WTC11 (cell line): ENCODE measurements at places on chromosomes 2 and 18.

DNA sequence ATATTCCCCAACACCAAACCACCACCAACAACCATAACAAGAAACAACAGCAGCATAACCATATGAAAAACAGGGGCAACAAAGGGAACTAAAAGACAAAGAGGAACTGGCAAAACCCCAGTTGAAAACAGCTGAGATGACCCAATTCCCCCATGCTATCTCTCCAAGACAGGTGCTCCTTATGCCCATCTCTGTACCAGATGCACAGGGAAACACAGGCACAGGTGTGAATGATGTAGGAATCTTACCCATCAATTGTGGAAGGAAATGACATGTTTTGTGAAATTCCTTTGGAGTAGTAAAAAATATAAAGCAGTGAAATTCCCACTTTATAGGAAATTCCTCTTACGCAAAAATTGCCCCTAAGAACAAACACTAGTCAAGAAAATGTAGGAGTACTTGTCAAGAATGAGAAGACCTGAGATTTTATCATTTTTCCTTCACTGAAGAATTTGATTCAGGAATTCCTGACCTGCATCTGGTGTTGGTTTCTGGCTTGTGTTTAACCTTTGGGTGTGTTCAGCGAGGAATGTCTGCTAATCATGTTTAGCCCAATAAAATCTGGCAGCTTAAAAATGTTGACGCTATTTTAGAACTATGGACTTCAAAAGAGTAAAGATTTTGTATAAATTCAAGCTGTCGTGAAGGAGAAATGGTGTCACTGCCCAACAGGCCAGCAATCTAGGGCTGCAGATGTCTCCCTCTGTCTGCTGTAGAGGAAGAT lies 67.7 kb upstream of the ARHGAP28 start:
- DNase-seq = no peak

DNA sequence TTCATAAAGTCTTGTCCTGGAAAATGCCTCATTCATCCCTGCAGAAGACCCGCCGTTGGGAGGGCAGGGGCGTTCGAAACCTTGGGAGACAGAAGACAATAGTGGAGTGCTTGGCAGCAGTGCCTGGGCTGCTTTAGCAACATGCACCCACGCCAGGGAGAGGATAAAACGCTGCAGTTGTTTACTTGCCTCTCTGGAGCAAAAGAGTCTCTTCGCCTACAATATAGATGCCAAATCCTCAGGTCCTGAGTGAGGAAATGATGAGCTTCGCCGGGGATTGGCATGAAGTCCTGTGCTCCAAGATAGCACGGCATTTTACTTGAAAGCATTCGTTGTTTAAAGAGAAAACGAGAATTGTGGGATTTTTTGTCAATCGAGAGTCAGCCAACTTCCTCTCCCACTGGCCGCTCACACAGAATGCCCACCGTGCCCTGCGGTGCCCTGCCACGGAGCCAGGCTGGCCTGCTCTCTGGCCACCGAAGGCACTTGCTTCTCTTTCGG lies 152.5 kb upstream of the POU3F3 start:
- no peak for DNase-seq

DNA sequence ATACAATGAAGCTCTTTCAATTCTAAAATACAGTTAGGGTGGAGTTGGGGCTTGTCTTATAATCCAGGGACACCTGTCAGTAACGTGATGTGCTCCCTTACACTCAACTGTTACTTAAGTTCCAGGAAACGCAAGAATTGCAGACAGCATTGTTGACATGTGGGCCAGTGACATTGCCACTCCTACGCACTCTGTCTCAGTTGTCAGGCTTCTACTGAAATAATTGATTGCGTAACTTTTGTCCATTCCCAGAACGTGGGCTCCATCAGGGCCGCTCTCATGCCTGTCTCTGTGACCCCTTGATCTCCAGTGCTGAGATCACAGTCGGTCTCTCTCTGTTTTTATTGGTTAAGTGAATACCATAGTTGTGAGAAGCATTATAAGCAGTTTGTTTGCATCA lies 487.8 kb downstream of the GALR1 start:
- DNase-seq = no peak

DNA sequence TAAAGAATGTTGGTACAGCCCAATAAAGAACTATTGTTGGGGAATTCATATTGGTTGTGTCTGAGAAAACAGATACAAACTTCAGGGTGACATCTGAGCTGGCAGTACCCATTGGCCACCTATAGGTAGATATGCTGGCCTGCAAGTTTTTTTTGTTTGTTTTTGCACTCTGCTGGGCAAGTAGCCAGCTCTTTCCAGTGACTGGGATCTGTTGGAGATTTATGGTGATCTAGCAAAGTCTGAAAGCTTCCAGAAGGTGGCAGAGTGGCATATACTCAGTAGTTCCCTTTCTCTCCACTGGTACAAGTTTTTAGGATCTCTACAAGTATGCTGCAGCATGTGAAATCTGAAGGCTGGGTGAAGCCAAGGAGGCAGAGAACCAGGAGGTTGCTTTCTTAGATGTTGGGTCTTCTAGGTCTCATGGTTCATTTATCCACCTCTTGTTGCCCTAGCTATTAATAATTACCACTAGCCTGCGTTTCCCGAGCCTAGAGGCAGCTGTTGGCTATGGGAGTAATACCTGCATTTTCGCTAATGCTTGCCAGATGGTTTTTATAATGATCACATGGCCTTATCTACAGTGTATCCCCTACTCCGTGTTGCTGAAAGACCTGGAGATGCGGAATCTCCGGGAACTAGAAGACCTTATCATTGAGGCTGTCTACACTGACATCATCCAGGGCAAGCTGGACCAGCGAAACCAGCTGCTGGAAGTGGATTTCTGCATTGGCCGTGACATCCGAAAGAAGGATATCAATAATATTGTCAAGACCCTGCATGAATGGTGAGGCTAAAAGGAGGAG lies 9.5 kb downstream of the COPS7B start:
- DNase-seq = no peak

DNA sequence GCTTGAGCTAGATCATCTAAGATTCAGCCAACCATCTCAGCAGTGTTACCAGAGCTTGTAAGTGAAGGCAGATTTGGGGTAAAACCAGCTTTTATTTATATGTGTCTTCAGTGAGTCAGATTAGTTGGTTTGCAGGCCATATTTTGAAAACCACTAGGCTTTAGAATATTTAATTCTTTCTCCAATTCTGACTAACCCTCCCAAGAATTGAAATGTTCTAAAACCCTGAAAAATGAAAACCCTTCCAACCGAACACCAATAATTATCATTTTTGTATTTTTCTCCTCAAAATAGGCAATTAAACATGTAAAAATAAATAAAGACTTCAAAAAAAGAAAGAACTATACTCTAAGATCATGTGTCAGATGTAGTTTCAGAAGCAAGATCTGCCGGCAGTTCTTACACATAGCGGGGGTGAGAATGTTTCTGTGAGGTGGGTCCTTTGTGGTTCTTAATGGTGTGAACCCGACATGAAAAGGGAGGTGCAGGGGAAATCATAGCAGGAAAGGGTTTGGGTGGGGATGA lies 14.2 kb downstream of the PLEK start:
- no peak for DNase-seq

DNA sequence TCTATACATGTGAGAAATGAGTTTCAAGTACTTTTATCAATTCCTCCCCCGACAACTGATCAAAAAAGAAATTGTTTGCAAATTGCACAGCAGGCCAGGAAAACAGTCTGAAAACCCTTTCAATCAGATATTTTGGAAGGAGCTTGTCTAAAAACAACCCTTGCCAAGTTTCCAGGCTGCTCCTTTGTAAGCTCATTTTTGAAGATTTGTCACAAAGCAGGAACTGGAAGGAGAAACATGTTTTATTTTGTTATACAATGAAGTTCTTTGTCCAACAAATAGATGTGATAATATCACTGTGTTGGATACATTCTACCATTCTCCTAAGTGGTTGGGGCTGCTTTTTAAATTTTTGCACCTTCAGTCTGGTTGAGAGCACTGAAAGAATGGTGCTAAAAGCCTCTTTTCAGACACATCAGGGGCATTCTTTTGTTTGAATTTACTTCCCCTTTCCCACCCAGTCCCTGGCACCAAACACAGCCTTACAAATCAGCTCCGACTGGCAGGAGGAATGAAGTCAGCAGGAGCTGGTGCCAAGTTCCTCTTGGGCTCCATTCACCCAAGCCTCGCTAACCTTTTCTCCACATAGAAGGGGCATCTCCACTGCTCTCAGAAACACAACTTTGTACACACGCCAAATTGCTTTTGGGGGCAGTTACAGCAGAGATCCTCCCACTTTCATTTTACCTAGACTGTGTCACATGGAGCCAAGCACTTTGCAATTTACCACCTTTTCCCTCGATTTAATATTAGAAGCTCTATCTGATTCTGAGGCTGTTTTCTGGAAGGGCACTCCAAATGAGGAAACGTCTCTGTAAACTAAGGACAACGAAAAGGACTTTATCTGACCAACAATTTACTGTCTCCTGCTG lies 88.0 kb downstream of the C1D start:
- DNase-seq = no peak

DNA sequence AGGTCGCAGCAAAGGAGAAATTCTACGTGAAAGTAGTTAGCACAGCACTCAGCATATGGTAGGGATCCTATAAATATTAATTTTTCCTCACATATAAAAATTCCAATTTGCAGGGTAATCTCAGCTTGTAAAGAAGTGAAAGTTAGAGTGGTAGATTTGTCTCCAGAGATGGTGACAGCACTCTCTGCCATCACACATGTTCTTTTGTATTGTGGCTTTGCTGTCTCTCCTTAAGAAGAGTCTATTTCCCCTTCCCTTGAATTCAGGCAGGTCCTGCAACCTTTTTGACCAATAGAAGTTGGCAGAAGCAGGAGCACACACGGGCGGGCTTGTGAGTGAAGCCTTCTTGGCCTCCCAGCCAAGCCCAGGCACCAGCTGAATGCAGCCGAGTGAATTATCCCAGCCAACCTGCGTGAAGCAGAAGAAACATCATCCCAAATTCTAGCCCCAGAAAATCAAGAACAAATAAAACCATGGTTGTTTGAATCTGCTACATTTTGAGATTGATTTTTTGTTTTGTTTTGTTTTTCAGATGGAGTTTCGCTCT lies 107.8 kb upstream of the COPS8 start:
- DNase-seq = no peak

DNA sequence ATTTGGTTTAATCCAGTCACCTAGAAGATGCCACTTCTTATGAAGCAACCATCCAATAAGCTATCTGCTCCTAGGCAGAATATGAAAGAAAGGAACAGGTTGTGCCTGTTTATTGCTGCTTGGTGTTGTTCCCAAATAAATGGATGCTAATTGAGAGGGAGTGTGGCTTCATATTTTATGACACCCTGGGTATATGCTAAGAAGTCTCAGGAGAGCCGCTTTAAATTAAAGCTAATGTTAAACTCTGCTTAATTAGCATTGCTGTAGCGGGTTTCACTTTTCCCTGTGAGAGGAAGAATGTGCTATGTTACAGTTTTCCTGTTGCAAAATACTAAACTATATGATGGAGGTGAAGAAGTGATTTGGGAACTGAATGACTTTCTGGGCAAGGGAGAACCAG lies 48.7 kb upstream of the TANK start:
- no peak for DNase-seq

DNA sequence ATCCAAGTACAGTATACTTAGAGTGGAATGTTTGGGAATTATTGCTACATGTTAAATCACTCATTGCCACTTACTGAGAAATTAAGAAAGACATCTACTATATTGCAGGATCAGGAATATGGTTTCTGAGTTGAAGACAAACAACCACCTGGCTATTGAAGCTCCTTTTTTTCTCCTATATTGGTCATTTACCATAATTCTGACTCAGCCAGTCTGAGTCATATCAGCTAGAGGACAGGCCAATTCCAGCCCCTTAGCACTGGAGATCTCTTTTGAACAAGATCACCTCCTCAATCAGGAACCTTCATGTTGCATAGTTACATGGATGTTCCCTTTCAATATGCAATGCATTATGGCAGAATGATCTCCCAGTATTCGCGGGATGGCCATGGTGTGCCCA lies 42.7 kb upstream of the CDH19 start:
- DNase-seq = no peak

DNA sequence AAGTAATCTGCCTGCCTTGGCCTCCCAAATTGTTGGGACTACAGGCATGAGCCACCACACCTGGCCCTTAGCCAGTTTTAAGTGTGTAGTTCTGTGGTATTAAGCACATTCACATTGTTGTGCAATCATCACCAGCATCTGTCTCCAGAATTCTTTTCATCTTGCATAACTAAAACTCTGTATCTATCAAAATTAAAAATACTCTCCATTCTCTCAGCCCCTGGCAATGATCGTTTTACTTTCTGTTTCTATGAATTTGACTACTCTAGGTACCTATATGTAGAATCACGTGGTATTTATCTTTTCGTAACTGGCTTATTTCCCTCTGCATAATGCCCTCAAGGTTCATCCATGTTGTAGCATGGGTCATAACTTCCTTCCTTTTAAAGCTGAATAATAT lies 45.5 kb upstream of the CAVIN2 start:
- DNase-seq = no peak

GRCh38 chr2:79876430-79876829 lies 363.6 kb downstream of the CTNNA2 start:
- no peak for DNase-seq

DNA sequence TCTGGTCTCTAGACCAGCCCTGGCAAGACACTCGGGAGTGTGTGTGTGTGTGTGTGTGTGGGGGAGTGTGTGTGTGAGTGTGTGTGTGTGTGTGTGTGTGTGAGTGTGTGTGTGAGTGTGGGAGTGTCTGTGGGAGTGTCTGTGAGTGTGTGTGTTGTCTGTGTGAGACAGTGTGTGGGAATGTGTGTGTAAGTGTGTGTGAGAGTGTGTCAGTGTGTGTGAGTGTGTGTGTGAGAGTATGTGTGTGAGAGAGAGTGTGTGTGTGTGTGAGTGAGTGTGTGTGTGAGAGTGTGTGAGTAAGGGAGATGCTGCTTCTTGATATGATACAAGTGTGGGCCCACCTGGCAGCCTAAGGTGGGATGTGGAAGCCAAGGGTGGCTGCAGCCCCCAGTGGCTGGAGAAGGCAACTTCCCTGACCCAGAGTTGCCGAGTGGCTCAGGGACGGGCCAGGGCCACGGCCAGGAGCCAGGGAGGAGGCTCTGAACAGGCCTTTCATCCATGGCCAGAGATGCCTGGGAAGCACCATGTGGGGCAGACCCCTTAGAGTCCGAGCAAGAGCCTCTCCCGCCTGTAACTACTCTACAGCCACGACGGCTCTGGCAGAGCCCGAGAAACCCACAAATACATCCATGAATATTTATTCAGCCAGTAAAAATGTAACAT lies 159.3 kb upstream of the MYCN start:
- DNase-seq = peak; percentile 37

GRCh38 chr2:37856101-37856751 lies 68.9 kb upstream of the RMDN2 start:
- no peak for DNase-seq

GRCh38 chr18:77996737-77997136 lies 747.1 kb downstream of the GALR1 start:
- no peak for DNase-seq

DNA sequence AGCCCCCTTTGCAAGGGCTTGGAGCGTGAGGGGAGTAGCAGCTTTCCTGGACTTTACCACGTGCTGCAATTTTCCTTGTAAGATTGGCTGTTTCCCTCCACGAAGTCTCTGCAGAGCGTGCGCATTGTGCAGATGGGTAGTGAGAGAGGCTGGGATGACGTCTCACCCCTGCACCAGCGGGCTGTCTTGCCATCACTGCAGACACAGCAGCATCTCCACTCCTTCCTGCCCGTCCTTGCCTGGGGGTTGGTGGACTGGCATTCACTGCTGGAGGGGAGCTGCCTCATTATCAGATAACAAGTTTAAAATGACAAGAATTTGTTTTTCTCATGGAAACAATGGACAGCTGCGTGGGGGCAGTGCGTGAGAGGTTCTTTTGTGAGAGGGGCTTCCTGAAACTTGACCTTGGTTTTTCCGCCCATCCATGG lies 45.3 kb upstream of the HS6ST1 start:
- no peak for DNase-seq
